ELF-1 (cell line): ENCODE measurements at places on chromosomes 11 and 22.
A peak's percentile ranks its signal among the peaks of the same experiment; 100 is the strongest.

DNA sequence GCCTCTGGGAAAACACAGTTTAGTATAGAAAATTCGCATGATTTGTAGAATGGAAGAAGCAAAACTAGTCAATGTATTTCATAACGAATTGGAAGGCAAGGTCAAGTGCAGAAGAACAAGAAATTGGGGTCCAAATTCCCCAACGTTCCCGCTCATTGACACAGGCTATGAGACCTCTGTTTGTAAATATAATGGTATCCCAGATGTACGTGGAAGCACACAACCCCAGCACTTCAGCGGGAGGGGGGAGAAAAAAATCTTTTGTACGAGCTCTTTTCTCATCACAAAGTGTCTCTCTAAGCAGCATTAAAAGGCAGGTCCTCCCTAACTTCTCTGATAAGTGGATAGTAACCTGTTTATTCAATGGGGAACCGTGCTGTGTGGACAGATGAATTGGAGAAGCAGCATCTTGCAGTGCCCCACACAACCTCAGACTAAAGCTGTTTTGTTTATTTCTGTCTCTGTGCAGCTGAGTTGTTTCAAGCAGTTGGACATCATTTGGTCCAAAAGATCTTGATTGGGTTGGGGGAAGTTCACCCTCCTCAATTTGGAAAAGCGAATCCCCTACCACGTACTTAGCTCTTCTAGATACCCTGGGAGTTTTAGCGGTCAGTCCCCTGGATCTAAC is 1.1 kb upstream of the GAB2 start:
- peak; percentile 13 for DNase-seq

DNA sequence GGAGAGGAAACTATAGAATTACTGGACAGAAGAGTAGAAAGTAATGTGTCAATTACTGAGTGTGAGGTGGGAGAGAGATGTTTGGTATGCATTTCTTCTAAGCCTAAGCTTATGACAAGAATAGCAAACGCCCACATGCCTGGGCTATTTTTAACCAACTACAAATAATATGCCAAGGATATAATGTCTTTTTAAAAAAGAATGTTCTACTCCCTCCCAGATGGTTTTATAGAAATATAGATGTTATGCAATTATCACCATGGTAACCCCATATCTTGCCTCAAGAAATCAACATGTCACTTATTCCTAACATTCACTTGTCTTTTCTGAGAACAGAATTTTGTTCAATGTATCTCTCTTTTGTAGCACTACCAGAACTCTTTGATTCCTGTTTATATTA is 996.7 kb upstream of the CHORDC1 start:
- no peak for DNase-seq

DNA sequence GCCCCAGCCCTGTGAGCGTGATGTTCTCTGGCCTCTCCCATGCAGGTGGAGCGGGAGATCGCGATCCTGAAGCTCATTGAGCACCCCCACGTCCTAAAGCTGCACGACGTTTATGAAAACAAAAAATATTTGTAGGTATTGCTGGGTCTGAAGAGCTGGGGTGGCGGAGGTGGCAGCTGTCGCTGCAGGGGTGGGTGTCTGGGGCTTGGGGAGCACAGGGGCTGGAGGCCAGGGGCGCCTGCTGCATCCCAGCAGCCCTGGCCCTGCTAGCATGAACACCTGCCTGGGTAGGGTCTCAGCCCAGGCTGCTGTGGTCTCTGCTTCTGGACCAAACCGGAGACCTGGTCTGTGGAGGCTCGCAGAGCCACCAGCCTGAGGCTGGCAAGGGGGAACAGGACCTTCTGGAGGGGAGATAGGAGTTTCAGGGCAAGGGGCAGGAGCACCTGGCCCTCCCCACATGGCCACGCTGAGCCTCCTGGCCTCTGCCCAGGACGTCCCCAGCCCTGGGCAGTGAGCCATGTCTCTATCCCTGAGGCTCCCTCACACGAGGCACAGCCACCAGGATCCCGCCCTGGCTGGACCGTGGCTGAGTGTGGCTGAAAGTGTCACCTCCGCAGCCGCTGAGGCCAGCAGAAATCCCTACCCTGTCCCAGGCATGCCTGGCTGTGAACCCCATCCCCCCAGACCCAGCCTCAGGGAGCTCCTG is 48.2 kb downstream of the MOB2 start:
- no peak for DNase-seq

GRCh38 chr11:44708523-44709280 is 18.1 kb upstream of the TSPAN18 start:
- DNase-seq: no peak

DNA sequence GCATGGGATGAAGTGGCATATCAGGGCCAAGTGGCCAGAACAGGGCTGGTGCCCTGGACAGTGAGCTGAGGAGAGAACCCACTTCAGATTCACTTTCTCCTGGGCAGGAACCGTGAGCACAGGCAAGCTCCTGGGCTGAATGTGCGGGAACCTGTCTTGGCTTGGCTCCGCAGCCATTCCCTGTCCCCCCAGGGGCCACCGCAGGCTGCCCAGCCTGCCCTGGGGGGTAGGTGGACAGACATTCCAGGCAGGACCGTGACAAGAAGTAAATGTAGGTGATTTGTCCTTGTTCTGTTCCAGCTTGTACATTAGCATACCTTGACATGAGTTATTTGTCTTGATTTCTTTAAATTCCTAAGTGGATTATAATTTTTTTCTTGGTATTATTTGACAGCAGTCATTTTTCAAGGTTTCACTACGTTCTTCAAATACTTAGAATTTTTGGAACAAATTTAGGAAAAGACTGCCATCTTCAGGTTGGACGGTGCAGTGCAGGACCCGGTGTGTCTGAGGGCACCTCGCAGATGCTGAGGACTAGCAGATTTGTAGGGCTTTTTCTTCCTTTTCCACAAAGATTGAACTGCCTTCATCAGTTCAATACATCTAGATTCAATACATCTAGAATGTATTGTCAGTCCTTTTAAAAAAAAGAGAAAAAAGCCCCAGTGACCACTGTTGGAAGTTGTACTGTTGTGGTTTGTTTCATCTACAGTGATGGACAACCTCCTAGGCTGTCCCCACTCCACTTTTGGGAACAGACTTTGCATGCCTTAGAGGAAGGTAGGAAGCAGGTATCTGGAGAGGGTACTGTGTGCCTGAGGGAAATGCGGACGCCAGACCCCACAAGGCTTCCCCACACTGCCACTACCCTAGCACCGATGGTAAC is 115.1 kb upstream of the RASSF10 start:
- peak; percentile 83 for DNase-seq

DNA sequence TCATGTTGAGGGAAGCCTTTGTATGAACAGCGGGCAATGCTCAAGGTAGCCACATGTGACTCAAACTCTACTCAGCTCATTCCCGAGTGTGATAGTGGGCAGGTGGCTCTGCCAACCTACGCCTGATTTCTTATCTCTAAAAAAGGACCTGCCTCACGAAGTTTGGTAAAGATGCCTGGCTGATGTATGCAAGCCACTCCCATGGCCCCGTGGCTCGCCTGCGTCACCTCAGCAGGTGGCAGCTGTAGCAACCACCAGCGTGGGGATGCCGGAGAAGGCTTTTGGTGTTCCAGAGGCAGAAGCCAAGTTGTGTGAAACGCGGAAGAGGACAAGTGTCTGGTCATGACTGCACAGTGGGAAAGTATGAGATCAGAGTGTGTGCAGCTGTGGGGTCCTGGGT is 5.4 kb downstream of the FADS2 start:
- no peak for DNase-seq

DNA sequence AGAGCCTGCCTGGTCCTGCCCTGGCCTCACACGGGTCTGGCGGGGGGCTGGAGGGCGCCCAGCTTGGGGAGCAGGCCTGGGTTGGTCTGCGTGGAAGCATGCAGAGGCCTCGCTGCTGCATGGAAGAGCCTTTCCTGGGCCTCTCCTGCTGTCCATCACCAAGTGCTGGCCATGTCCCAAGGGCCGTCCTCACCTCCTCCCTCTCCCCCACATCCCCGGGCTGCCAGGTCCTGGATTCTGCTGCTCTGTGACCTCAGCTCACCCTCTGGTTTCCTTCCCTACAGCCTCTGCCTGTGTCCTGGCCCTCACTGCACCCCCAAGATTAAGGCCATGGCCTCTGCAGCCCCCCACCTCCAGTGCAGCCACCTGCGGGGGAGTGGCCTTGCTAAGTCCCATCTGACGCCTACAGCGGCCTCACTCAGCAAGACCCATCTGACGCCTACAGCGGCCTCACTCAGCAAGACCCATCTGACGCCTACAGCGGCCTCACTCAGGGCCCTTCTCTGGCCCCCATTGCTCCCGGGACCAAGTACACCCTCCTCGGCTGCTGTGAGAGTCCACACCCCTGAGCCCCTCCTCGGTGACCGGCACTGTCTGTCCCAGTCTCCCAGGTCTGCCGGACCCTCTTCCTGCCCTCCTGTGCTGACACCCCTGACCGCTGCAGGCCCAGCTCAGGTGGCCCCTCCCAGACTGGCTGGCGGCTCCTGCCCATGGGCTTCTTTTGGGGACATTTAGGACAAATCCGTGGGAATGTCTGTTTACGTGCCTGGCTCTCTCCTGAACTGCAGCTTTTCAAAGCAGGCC is 119.5 kb upstream of the B3GAT1 start:
- DNase-seq: no peak

- DNase-seq: peak; percentile 0
Measured at GRCh38 chr11:8258289-8258688, 5.4 kb downstream of the LMO1 start.

- peak; percentile 39 for DNase-seq
Measured at GRCh38 chr11:118791961-118792569, 1.1 kb upstream of the DDX6 start.

DNA sequence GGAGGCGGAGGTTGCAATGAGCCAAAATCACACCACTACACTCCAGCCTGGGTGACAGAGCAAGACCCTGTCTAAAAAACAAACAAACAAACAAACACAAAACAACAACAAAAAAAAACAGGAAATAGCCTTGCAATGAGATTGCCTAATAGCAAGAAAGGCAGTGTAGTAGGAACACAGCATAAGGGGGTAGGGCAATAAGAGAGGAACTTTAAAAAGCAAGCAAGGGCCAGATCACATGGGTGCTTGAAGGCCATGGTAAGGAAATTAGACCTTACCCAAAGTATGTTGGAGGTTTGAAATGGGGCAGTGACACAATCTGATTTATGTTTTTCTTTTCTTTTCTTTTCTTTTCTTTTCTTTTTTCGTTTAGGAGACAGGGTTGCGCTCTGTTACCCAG is 34.7 kb upstream of the NRIP3 start:
- DNase-seq: no peak
